Naive thymus-derived CD4-positive, alpha-beta T cell (primary cell): ENCODE measurements at places on chromosomes 5 and 9. TPM values are rescaled to one million over a fixed set of nuclear protein-coding genes. Genes with fewer than 3 reads are reported as not detected.

The UBE2QL1 gene
- total RNA-seq: 0.21 TPM

The NMUR2 gene
- total RNA-seq: not detected in 2 replicates

The YIPF5 gene
- 27.0 TPM for total RNA-seq

The ADRB2 gene
- 2.8 TPM for total RNA-seq

DNA sequence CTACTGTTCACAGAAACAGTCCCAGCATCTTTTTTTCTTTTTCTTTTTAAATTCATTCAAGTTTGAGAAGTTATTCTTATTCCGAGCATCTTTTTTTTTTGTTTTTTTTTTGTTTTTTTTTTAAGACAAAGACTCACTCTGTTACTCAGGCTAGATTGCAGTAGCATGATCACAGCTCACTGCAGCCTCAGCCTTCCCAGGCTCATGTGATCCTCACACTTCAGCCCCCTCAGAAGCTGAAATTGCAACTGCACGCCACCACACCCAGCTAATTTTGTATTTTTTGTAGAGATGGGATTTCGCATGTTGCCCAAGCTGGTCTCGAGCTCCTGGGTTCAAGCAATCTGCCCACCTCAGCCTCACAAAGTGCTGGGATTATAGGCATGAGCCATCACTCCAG is 36.4 kb upstream of the CHD1 start:
- no peaks in the 10 kb centered on the region for H3K27me3 ChIP-seq
- no peaks in the 10 kb centered on the region for H3K36me3 ChIP-seq
- no peak for DNase-seq
- no peaks in the 10 kb centered on the region for H3K4me1 ChIP-seq
- no peak overlapping the region for H3K4me3 ChIP-seq

DNA sequence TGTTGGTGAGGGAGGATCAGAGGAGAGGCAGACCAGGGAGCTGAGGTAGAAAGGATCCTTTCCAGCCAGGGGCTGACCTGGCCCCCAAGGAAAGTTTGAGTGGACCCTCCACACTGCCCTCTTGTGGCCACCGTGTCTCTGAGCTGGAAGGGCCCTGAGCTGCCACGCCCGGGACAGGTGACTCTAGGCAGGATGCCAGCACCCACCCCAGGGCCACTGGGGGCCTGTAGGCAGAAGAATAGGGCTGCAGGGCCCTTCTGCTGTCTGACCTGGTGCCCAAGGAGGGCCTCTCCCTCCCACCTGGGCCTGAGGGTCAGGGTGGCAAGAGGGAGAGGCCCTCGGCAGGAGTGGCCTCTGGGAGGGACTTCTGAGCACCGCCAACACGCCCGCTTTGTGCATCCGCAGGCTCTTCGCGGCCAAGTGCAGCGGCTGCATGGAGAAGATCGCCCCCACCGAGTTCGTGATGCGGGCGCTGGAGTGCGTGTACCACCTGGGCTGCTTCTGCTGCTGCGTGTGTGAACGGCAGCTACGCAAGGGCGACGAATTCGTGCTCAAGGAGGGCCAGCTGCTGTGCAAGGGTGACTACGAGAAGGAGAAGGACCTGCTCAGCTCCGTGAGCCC is 76.8 kb downstream of the LMX1B start:
- H3K4me1 ChIP-seq: no peaks in the 10 kb centered on the region
- no peaks in the 10 kb centered on the region for H3K27me3 ChIP-seq
- DNase-seq: peak; percentile 53
- H3K27ac ChIP-seq: no peak overlapping the region

- no peaks in the 10 kb centered on the region for H3K36me3 ChIP-seq
- DNase-seq: no peak
- no peak overlapping the region for H3K4me3 ChIP-seq
These were observed 349.0 kb upstream of the MPDZ start for GRCh38 chr9:13628526-13628925.

GRCh38 chr9:109422641-109423040 is 75.5 kb downstream of the PTPN3 start:
- H3K4me3 ChIP-seq: no peak overlapping the region
- no peaks in the 10 kb centered on the region for H3K4me1 ChIP-seq
- H3K27me3 ChIP-seq: no peaks in the 10 kb centered on the region
- no peak for DNase-seq

- DNase-seq: peak; percentile 53
- no peaks in the 10 kb centered on the region for H3K36me3 ChIP-seq
- peak overlapping the region; percentile 32 for H3K27ac ChIP-seq
- no peaks in the 10 kb centered on the region for H3K27me3 ChIP-seq
- no peak overlapping the region for H3K4me3 ChIP-seq
These were observed 3.8 kb downstream of the IFNA1 start for GRCh38 chr9:21443849-21444625.

- no peaks in the 10 kb centered on the region for H3K4me1 ChIP-seq
- no peak overlapping the region for H3K27ac ChIP-seq
- no peak overlapping the region for H3K4me3 ChIP-seq
- H3K27me3 ChIP-seq: no peaks in the 10 kb centered on the region
- H3K36me3 ChIP-seq: no peaks in the 10 kb centered on the region
These were observed 28.3 kb upstream of the WWC1 start for GRCh38 chr5:168263121-168263520.

GRCh38 chr9:109245310-109245897 is 75.5 kb downstream of the EPB41L4B start:
- H3K4me1 ChIP-seq: no peaks in the 10 kb centered on the region
- no peak overlapping the region for H3K27ac ChIP-seq
- no peaks in the 10 kb centered on the region for H3K27me3 ChIP-seq
- no peak overlapping the region for H3K4me3 ChIP-seq
- H3K36me3 ChIP-seq: no peaks in the 10 kb centered on the region

- no peaks in the 10 kb centered on the region for H3K27me3 ChIP-seq
- no peak overlapping the region for H3K27ac ChIP-seq
- peaks cover 6% of the 10 kb centered on the region for H3K4me1 ChIP-seq
- no peak overlapping the region for H3K4me3 ChIP-seq
These were observed 20.7 kb upstream of the XPA start for GRCh38 chr9:97717866-97718265.

GRCh38 chr9:97695995-97696802 is 941 bp downstream of the XPA start:
- H3K27ac ChIP-seq: peak overlapping the region; percentile 85
- H3K4me3 ChIP-seq: peak overlapping the region; percentile 68
- no peaks in the 10 kb centered on the region for H3K36me3 ChIP-seq
- peaks cover 32% of the 10 kb centered on the region for H3K4me1 ChIP-seq
- H3K27me3 ChIP-seq: no peaks in the 10 kb centered on the region
- DNase-seq: no peak

GRCh38 chr5:17157916-17158529 is 59.4 kb upstream of the BASP1 start:
- H3K27me3 ChIP-seq: no peaks in the 10 kb centered on the region
- H3K4me3 ChIP-seq: no peak overlapping the region
- H3K4me1 ChIP-seq: no peaks in the 10 kb centered on the region

DNA sequence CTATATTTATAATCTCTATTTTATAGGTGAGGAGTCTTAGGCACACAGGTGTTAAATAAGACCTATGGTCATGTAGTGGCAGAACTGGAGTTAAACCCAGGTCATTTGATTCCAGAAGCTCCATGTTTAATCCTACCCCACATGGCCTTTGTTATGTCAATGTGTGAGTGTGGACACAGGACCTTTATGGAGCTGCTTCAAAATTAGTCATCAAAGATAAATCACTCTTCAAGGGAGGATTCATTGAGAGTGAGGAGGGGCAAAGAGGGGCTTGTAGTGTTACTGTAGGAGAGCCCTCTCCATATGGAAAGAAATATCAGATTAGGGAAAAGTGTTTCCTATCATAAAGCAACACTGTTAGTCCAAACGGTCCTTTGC is 74.6 kb upstream of the ARRDC3 start:
- no peaks in the 10 kb centered on the region for H3K4me1 ChIP-seq
- no peaks in the 10 kb centered on the region for H3K36me3 ChIP-seq
- no peaks in the 10 kb centered on the region for H3K27me3 ChIP-seq
- no peak overlapping the region for H3K27ac ChIP-seq
- DNase-seq: no peak

- DNase-seq: no peak
- H3K4me1 ChIP-seq: no peaks in the 10 kb centered on the region
- H3K27me3 ChIP-seq: no peaks in the 10 kb centered on the region
- H3K27ac ChIP-seq: no peak overlapping the region
These were observed 206.6 kb downstream of the MAT2B start for GRCh38 chr5:163712011-163712410.

DNA sequence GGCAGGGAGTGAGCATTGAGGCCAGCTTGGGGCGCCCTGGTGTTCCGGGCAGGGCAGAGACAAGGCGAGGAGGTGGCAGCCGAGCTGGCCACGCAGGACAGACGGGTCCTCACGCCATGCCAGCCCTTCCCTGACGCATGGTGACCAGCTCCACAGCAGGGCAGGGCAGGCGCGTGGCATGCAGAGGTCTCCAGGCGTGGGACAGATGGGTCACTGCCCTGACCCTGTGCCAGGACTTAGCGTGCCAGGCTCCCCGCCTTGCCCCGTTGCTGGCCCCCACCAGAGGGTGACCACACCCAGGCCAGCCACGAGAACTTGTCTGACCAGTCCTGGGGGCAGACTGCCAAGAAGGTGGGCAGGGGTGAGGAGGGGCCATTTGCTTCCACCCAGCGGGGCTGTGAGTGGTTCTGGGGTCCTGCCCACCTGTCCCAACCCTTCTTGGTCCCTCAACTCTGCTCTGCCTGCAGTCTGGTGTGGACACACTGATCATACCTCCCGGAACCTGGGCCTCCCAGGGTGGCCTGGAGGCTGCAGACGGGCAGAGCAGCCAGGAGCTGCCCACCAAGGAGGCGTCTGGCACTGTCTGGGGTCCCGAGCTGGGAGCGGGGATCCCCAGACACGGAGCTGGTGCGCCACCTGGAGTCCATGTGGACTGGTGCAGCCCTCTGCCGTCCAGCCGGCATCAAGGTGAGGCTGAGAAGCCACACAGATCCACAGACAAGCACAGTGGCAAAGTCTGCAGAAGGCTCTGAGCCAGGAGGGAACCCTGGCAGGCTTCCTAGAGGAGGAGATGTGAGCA is at the start of gene RNF224:
Gene RNF224 (plus strand): TSS at position 449 of the 799 bp plus-strand sequence. CDS start 834 bp downstream, outside the sequence.
- H3K27me3 ChIP-seq: no peaks in the 10 kb centered on the region
- peak; percentile 64 for DNase-seq
- H3K36me3 ChIP-seq: no peaks in the 10 kb centered on the region
- peaks cover 11% of the 10 kb centered on the region for H3K4me1 ChIP-seq
- no peak within 1 kb of the TSS for H3K27ac ChIP-seq

DNA sequence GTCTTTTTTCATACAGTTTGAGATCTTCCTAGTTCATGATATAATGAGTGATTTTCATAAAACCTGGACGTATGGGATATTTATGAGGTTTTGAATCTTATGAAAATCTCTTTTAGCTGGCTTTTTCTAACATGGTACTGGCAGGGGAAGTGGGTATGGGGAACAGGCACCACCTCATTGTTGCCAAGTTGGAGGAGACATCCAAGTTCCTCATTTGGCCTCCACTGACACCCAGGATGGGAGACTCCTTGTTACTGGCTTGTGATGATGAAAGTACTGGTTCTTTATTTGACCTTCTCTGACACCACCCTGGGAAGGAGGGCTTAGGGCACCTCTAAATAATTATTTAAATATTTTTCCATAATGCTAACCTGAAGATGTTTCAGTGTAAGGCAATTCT is 4.0 kb upstream of the TNPO1 start:
- DNase-seq: no peak
- H3K27me3 ChIP-seq: no peaks in the 10 kb centered on the region
- peaks cover 6% of the 10 kb centered on the region for H3K4me1 ChIP-seq
